Right forelimb (tissue), 1 donor: ENCODE measurements at places on chromosomes 4 and X.

DNA sequence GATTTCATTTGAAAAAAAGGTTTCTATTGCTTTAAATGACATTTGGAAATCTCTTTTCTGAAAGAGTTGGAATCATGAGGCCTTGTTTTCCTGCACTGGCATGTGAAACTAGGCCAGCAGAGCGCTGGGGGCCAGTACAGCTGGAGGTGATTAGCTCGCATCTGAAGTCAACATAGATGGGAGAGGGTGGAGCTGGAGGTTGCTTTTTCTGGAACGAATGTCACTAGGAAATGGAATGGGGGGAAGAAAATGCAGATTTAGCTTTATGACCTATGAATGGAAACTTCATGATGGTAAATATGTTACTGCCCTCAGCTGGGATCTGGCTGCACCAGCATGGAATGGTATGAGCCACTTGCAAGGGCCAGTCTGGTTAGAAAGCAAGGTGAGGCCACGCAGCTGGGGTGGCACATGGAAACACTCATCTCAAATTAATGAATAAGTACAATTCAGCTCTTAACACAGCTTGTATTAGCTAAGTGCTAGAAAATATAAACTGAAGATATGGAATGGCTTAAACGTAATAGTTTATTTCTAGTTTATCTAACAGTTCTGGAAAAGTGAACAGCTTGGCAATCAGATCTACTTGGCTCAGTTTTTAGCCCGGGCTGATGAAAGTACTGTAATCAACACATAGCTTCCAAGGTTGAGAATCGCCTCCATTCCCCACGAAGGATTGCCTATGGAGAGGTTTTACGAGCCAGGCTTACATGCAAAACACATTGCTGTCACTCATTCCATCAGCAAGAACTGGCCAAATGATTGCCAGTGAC is 32.5 kb downstream of the SLC10A6 start:
- peak; percentile 72 for DNase-seq

GRCh38 chr4:100746141-100746739 is 228.4 kb upstream of the EMCN start:
- DNase-seq, result no peak

DNA sequence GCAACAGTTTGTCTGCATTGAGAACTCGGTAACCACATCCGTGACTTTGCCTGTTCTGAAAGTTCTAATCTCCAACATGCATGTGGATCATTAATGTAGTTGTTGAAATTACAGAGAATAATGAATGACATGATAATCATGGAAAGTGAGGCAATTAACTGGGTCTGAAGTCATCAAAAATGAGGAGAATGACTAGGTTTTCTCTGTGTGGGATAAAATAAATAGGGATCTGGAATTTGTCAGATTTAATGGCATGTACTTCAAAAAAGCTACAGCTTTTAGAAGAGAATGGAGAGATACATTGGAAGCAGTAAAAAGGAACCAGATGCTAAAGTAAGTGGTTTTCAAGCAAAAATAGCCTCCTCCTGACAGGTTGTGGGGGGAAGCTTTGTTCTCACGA is 59.3 kb downstream of the AFM start:
- no peak for DNase-seq

- DNase-seq, result no peak
Observed at GRCh38 chr4:182483685-182484084, 240.5 kb downstream of the TENM3 start.

DNA sequence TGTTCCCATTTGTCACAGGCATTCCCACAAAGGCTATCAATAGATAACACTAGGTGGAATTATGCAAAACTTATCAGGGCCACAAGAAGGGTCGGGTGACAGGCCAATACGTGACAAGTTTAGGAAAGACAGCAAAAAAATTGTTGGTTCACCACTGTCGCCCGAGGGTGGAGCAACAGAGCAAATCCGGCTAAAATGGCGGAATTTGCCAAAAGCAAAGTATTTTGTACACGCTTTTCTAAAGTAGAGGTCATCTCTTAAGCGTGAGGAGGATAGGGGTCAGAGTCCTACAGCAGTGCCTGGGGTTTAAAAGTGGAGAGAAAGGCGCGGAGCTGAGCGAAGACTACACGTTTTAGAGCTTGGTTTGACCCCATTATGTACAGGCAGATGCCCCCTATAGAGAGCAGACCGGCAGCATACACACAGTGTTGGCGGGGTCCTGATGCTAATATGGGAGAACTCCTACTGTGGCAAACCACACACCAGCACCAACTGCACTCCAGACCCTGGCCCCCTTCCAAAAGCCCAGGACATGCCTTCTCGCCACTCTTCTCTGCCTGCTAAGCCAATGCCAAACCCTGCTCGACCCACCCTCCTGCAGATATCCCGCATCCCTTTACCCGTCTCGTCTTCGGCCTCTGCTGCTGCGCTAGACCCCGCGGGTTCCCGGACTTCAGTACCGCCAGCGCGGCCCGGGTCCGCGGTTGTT is 733 bp downstream of the CCNA2 start:
- peak; percentile 54 for DNase-seq

DNA sequence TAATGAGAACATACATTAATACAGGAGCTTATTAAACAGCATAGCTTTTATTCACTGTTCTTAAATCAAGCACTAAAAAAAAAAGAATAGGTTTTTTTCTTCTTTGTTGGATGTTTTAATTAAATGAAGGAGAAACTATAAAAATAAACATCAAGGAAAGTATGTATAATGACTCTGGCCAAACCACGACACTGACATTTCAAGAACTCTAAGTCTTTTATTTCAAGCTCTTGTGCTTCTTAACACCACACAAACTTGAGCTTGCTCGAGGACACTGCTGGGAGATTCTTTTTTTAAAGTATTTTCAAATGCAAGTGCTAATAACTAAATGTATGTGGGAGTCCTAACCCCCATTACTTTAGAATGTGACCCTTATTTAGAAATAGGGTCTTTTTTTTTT is 204.9 kb upstream of the PPARGC1A start:
- DNase-seq, result no peak

DNA sequence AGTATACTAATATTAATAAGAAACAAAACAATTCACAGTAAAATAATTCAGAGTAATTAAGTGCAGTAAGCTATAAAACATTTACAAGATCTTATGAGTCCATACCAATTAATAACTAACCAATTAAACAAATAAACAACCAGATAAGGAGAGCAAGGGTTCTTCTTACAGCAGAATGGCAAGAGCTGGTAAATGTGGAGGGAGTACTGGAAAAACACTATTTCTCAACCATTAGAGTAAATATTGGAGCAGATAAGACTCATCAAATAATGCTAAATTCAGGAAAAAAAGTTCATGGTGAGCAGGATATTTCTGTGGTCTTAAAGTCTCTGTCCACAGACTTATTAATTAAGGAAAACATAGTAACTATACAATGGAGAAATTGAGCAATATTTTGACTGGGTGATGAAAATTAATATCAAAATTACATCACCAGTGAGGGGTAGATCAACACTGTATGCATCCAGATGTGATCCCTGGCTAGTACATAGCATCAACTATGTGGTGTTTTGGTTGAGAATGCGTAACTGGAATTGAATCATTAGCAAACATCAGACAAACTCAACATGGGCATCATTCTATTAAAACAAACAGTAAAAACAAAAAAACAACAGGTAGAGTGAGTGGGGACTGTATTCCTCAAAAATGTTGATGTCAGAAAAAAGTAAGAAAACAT is 1376.7 kb downstream of the PCDH19 start:
- DNase-seq, result no peak

GRCh38 chr4:117084866-117085701 is at the start of gene TRAM1L1:
TRAM1L1 (minus strand) TSS chr4:117085576; CDS start chr4:117085393, 183 bp downstream.
- peak; percentile 90 for DNase-seq
